MV-4-11 (cell line): ENCODE measurements at places on chromosomes 2 and 18.

GRCh38 chr2:25301453-25302352 lies 40.0 kb downstream of the DNMT3A start:
- DNase-seq, result peak; percentile 95

DNA sequence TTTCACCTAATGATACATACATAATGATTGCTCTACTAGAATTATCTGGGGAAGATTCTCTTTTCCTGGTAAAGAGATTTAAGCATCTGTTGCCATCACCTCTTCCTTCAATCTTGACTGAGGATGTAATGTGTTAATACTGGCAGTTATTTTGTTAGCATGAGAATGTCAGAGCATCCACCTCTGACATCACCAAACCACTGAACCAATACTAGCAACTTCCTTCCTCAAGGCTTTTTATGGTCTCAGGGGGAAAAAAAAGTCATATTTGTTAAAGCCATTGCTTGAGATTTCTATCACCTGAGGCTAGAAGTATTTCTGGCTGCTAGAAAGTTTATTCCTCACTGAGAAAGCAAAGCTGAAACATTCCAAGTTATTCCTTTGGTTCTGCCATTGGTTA lies 48.5 kb downstream of the DSEL start:
- DNase-seq, result no peak

GRCh38 chr18:28903306-28903705 lies 726.4 kb upstream of the CDH2 start:
- DNase-seq, result no peak

GRCh38 chr18:35634323-35634722 lies 52.8 kb downstream of the GALNT1 start:
- DNase-seq, result no peak

- no peak for DNase-seq
Measured at GRCh38 chr18:7737550-7737949, 170.4 kb downstream of the PTPRM start.

GRCh38 chr2:12434630-12435098 lies 282.1 kb upstream of the TRIB2 start:
- no peak for DNase-seq

DNA sequence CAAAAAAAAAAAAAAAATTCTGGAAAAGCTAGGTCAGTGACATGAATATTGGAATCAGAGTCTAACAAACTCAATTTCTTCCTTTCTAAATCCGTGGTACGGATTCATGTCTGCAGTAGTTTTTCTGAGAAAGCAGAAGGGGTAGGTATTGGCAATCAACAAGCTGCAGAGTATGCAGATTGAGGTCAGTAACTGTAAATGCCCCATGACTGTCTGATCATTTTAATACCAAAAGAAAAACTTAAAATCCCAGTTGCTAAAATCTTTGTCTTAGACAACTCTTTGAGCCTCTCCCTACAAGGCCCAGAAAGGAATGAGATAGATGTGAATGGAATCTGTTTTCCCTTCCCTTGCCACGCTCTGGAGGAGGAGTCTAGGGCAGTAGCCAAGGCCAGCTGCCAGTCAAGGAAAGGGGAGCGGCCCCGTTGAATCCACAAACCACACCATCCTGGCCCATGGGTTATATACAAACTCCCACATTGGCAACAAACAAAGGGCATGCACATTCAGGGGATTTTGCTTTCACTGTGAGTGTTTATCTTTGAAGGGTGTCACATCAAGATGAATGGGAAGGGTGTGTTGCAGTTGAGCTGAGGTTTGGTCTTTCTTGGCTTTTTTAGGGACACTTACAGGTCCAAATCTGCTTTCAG lies 6.1 kb upstream of the CASP8 start:
- DNase-seq, result peak; percentile 32

- DNase-seq, result no peak
Measured at GRCh38 chr2:73292906-73293533, 328 bp downstream of the EGR4 start.

- DNase-seq, result peak; percentile 41
Measured at GRCh38 chr2:118031566-118031965, 17.7 kb upstream of the CCDC93 start.
